EH (cell line): ENCODE measurements at places on chromosomes 12 and 14.
A peak's percentile ranks its signal among the peaks of the same experiment; 100 is the strongest.

- no peak for DNase-seq
Measured at GRCh38 chr12:118560733-118561132, 184.4 kb downstream of the SUDS3 start.

DNA sequence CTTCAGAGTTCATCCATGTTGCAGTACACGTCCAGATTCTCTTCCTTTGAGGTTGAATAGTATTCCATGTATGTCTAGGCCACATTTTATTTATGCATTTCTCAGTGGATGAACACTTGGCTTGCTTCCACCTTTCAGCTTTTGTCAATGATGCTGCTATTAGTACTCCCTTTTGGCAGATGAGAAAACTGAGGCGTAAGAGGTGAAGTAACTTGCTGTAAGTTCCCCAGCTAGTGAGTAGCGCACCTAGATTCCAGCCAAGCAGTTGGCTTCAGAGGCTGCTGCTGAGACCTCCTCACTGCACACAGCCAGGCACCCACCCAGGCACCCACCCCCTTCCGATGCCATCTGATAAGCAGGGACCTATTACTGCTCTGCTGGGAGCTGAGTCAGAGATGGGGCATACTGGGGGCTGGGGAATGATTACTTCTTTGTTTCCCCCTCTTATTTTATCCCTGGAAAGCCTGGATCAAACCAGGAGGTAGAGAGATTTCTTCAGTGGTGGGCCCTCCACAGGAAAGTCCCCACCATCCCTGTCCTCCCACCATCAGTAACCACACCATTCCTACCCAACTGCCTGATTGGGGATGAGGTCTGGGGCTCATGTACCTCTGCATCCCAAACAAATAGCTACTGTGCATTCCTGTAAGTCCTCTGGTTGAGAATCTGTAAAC, 234.6 kb downstream of the PCNX1 start:
- DNase-seq: peak; percentile 83

GRCh38 chr12:48017496-48017895, 13.2 kb upstream of the COL2A1 start:
- DNase-seq: no peak

DNA sequence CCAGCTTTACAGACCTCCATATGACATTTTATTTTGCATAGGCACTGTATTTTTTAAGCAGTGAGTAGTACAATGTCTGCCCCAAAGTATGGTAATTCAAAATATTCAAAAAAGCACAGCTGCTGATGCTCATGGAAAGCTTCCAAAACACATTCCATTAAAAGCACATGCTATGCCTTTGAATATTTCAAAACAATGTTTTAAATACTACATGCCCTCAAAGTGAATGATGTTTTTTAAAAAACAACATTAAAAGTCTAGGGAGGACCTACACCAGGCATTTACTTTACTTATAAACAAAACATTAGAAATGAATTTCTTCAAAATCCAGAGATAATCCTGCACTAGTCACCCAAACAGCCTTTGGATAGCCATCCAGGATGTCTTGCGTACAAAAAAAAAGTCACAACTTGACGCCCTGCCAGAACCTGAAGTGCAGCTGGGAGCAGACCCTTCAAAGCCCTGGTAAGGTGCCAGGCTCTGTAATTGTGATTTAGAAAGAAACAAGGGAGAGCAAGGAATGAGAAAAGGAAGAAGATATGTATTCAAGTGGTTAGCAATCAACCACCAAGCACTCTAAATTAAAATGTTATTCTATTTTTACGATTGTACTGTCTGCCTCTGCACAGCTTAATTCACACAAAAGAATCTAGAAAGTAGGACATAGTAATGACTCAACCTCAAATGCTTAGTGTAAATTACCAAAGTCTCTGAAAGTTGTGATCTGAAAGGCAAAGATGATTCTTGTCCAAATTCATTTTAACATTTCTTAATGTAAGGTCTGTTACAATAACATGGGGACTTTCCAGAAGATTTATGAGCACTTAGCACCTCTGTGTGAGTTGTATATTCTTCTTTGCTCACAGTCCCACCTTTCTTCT, 31.9 kb downstream of the CEP83 start:
- DNase-seq: peak; percentile 81

DNA sequence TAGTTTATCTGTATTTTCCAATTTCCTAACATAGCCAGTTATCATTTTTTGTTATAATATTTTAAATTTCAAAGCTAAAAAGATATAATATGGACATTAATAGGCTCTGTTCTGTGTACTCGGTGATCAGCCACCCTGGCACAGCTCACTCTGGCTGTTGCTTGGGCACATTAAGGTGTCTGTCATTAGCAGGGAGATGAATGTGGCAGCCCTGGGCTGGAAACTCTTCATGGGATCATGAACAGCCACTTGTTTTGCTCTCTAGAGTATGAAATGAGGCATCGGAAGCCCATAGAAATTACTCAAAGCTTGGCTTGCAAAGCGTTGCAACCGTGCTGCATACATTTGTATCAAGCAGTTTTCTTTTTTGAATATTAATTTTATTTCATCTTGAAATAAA, 233.2 kb downstream of the DACT1 start:
- DNase-seq: no peak

DNA sequence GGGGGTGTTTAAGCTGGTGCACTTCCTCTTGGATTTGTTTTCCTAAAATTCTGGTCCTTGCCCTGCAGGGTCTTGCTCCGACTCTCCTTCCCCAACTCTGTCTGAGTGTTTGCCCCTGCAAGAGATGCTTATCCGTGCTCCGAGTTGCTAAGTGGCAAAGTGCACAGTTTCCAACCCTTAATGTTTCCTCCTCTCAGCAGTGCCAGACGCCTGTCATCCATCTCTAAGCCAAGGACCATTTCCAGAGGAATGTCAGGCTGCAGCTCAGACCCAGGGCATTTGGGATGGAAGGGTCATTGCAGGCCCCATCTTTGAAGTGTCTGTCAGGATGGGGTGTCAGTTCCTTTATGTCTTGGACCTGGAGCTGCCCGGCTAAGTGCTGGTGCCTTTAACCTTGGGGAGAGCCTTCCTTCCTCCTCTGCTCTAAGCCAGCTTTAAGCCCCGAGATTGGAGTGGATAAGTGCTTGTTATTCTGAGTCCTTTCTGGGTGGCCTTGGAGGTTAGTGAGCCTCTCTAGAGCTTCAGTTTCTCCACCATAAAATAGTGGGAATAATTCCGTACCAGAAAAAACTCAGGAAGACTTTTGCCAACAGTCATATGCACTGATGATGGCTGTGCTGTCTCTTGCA, 15.0 kb downstream of the WNT5B start:
- no peak for DNase-seq

GRCh38 chr14:101743701-101744100, 17.8 kb upstream of the PPP2R5C start:
- DNase-seq: no peak
